Cerebellar cortex (tissue), 1 donor: ENCODE measurements at places on chromosomes 7 and 10.

DNA sequence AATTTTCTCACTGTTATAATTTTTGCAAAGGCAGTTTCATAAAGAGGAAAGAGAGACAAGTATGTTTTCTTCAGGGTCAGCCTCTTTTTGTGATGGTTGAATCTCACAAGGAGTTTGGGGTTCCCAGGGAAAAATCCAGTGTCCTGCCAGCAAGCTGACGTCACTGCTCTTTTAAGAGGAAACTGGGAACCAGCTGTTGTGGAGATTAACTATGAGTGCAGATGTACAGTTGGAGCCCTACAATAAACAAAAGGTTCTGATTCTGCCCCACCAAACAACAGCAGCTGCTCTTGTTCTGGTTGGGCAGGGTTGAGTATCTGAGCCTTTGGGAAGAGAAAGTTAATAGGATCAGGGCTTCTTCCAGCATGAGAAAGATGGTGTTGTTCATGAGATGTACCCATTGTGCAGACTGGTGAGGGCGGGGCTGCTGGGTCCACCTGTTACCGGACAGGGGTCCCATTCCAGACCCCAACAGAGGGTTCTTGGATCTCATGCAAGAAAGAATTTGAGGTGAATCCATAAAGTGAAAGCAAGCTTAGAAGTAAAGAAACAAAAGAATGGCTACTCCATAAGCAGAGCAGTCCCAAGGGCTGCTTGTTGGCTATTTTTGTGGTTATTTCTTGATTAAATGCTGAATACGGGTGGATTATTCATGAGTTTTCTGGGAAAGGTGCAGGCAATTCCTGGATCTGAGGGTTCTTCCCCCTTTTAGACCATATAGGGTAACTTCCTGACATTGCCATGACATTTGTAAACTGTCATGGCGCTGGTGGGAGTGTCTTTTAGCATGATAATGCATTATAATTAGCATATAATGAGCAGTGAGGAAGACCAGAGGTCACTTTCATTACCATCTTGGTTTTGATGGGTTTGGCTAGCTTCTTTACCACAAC is 12.5 kb downstream of the PRF1 start:
- DNase-seq = no peak

DNA sequence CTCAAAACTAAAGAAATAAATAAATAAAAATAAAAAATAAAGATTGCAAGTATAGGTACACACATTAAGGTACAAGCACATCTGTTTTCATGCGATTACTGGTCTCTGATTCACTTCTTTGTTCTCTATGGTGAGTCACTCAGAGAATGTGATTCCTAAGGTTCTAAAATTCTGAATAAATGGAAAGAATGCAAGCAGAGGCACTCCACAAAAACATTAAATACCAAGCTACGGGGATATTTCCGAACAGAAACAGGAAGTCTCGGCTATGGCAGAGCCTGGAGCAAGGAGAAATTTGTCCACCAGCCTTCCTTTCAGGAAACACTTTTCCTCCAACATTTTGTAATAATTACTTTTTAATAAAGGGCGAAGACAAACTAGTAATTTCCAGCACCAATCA is 1.4 kb downstream of the VOPP1 start:
- DNase-seq = no peak

- no peak for DNase-seq
Observed at GRCh38 chr7:55426676-55427075, 61.5 kb downstream of the LANCL2 start.

DNA sequence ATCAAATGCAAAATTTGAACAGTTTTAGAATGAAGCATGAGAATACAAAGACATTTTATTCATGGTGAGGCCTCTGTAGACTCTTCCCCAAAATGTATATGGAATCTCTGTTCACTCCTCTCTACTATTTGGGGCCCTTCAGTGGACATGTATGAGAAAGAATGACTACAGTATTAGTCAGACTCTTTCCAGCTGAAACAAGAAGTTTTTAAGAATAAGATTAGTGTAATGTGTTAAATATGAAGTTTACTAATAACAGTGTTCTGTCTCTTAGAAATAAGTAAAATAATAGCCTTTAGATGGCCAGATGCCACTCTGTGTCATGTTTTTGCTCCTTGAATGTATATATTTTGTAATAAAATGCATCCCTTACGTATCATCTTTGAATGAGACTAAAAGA is 585.6 kb downstream of the SUGCT start:
- DNase-seq = no peak

GRCh38 chr10:62022830-62023229 is 121.3 kb downstream of the ARID5B start:
- DNase-seq = no peak

DNA sequence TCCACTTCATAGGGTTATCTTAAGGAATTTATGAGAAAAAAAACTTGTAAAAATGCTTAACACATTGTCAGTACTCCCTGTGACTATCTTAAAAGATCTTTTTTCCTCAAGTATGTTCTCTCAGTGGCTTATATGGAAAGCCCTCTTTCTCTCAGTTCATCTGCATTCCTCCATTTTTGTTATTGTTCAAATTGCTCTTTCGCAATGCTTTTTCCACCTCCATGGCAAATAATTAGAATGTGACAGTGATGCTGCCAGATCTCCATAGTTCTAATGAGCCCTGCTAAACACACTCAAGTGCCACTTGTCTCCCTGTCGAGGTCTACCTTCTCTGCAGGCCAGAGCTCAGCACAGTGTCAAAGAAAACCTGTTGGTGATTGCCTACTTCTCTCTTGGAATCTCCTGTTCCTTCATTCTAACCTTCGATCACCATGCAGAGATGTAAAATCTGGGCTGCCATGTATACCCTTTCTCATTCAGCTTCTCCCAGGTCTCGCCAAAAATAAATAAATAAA is 37.2 kb upstream of the ABCB5 start:
- DNase-seq = no peak

GRCh38 chr10:86663576-86664339 is 4.6 kb upstream of the LDB3 start:
- no peak for DNase-seq

- DNase-seq = no peak
Observed at GRCh38 chr10:31578181-31578852, 259.3 kb downstream of the ZEB1 start.

DNA sequence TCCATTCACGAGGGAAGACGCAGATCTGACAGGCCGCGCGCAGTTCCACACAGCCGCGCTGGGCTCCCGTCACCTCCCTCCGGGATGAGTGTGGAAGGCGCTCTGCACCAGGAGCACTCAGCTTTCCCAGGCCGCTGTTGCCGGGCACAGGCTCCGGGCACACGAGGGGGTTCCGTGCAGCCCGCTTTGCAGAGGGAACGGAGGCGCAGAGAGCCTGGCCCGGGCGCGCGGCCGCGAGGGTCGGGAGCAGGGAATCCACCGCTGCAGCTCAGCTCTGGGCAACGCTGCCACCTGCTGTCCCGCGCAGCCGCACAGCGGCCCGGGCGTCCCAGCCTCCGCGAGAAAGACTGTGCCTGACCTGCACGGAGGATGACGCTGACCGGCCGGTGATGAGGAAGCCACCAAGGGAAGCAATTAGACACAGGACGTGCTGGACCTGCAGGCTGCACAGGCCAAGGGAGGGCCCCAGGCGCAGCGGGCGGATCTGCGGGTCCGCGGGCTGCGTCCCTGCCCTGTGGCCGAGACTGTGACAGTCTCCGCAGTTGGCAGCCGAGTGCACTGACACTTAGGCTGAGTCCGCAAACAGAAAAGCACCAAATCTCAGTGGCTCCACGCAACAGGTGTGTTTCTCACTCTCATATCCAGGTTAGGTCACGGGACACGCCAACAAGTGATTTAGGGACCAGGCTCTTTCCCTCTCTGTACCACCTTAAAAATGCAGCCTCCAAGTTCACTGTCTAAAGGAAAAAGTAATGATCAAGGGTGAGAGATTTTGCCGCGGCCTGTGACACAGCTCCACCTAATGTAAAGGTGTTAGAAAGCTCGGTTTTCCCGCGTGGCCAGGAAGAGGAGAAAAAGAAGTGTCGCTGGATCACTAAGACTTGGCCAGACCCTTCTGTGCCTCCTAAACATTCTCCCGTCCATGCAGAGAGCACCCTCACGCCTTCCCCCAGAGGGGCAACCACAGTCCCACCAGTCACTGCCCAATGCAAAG is 94.5 kb downstream of the SEC61G start:
- DNase-seq = peak; percentile 17

DNA sequence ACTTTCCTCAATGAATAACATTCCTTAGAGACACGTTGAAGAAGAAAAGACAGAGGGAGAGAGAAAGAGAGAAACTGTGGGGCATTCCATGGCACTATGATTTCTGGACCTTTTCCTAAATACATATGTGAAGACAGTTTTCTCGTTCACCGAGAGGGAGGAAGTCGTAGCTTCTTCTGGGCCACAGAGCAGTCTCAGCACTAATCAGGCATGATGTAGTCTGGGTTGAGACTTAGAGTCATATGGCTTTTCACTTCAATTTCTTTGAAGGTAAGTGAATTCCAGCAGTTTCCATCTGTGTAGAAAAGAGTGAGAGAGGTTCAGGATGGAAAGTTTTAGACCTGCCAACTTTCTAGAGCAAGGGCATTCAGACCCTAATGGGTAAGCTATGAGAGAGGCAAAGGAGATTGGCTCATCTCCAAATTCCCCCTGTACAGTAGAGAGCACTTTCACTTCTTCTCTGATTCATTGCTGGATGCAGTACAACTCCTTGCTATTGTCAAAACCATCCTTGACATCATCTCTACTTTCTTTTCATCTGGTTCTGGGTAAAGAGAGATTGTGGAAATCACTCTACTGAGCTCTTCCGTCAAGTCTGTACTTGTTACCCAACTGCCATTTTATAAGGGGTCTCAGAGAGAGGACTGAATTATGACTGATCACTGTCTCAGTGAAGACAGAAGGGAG is 31.5 kb upstream of the OR9A4 start:
- DNase-seq = no peak

DNA sequence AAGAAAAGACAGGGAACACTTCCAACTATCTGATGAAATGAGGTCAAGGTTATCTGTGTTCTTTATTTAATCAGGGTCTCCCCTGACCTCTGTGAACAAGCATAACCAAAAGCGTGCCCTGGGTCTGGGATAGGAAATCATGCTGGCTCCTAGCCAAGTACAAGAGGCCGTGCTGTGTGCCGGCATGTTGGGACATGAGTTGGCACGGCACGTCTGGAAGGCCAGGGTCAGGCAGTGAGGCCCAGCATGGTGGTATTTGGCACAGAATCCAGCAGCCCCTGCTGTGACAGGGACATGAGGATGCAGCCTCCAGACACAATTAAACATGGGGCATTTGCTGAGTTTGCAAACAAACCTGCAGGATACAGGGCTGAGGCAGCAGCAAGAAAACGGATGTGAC is 320.4 kb downstream of the PLXNA4 start:
- peak; percentile 43 for DNase-seq

DNA sequence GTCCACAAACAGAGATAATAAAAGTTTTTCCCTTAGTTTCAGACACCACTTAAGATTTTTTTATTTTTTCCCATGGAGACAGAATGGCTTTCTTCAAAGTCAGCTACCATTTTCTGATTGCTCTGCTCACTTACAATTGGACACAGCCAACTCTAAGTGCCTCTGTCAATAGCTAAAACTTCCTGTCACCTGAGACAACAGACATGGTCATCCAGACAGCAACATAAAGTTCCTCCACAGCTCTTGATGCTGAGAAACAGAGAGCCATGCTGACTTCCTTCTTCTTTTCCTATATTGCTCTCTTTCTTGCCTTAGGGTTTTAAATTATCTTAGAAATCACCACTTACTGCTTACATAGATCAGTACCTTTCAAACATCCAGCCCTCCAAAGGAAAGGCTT is 12.0 kb downstream of the ZNF800 start:
- DNase-seq = no peak

- DNase-seq = peak; percentile 72
Observed at GRCh38 chr7:47647181-47647917, 65.4 kb upstream of the TNS3 start.

DNA sequence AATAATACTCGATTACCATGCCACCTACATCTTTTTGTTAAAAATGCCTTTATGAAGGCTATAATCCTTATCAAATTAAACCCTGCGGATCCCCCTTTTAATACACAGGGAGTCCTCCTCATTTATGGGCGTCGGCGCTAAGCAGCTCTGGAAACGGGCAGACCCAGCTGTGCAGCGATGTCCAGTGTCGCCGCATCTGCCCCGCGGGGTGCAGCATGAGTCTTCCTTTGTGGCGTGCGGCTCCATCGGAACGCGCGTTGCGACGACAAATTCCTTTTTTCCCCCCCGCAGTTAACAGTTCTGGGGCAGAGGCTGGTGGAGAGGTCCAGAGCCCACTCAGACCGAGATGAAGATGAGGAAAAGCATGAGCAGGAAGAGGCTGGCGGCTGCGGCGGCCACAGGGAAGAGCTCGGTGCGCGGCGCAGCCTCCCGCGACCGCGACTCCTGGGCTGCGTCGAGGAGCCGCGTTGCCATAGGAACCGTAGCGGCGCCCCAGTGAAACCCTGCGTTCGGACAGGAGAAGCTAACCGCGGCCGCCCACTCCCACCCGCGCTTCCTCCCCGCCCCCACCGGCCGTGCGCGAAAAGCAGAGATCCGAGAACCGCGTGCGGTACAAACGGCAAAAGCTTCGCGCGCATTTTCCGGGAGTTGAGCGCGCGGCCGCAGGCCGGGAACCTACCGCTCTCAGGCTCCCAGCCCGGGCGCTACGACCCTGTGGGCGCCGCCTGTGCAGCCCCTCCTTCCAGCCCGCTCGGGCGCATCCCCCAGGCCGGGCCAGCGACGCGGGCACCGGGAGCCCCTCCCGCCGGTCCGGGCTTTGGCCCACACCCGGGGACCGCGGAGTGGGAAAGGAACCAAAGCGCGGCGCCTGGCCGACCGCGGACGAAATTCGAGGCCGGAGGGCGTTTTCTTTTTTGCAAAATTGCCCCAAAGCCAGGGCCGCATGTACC is 130.6 kb downstream of the SPAG6 start:
- DNase-seq = no peak

DNA sequence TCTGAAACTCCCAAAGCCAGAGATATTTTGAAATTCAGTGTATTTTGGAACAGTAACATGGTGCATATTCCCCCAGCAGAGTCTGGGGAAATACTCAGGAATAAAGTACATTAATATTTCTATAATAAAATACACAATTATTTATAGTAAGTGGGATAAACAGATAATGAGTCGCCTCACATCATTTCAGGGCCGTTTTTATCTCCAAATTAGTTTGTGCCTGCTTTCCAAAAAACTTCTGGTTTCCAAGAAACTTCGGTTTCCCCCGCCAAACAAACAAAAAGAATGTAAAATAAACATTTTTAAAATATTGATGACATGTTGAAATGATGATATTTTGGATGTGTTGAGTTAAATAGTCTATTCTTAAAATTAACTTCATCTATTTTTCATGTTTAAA is 48.2 kb downstream of the AFAP1L2 start:
- no peak for DNase-seq

DNA sequence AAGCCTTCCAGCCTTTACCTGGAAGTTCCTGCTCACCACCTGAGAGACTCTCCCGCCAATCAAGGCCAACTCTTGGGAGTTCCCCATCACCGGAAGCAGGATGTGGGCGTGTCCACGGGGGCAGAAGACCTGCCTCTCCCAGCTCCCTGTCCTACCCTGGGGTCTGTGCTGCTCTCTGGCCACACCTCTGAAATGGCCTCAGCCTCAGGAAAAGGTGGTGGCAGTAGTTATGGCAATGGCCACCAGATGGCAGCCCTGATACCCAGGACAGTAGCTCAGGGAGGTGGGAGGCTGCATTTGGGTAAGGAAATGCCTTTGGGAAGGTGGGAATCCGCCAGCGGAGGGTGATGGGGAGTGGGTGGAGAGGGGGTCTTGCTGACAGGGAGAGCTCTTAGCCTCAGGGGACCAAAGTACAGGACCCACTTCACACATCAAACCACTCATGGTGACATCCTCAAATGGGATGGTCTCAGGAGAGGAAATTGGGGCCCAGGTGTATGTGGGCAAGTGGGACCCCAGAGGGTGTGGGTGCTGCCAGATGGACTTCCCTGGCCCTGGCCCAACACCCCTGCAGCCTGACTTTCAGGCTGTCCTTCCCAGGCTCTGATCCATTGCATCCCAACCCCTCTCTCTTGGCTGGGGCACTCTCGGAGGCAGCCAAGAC is 33.9 kb downstream of the KAZALD1 start:
- DNase-seq = peak; percentile 80
